ENCODE measurements at places on chromosomes 6 and 20. TPM values are rescaled to one million over a fixed set of nuclear protein-coding genes. Genes with fewer than 3 reads are reported as not detected.

ELOVL2 gene
- 0.76 TPM for total RNA-seq

LRRC73 gene
- total RNA-seq, result 0.09 TPM

DNA sequence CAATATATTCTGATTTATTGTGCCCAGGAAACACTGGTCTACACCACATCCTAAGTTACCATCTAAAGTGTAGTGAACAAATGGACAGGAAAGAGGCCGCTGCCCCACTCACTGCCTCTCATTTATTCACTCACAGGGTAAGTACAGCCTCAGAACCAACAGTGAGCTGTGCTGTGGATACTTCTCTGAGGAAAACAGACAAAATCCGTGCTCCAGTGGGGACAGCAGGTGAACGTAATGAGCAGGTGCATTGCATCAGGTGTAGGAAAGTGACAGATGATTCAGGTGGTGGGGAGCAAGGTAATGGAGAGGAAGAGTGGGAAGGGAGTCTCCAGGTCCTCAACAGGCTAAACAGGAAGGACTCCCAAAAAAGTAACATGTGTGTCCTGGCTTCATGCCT is 8.4 kb upstream of the ULBP2 start:
- no peak for DNase-seq

DNA sequence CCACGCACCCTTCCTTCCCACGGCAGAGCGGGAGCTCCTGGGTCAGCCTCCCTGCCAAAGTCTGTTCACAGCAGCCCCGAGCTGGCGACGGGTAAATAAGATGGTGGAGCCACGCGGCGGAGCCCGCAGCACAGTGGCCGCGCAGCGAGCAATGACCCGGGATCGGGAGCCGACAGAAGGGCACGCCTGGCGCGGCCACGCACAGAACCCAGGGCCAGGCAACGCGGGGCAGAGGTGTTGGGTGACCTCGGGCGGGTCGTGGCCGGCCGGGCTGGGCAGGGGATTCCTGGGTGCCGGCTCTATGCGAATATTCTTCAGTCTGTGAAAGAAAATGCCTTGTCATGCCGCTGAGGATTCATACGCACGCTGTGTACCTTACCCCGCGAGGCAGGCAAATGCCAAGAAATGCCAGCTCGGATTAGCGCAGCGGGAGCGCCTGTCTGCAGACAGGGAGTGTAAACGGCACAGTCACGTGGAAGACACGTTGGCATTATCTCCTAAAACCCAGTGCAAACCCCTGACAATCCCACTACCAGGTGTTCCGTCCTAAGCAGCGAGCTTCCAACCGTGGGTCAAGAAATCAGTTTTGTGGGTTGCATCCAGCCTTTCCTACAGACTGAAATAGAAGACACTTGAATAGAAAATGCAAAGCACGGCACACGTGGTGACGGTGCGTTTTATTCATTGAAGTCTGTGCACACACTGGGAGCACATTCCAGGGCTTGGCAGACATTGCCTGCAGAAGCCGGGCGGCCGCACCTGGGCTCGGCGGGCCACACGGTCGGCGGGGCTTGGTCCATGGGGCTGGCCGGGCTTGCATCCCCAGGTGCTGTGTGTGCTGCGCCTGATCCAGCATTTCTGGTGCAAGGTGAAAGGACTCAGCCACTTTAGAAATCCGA is 18.3 kb downstream of the CHRNA4 start:
- DNase-seq, result no peak

- no peak for DNase-seq
Observed at GRCh38 chr6:115485400-115485799, 575.3 kb downstream of the FRK start.

DNA sequence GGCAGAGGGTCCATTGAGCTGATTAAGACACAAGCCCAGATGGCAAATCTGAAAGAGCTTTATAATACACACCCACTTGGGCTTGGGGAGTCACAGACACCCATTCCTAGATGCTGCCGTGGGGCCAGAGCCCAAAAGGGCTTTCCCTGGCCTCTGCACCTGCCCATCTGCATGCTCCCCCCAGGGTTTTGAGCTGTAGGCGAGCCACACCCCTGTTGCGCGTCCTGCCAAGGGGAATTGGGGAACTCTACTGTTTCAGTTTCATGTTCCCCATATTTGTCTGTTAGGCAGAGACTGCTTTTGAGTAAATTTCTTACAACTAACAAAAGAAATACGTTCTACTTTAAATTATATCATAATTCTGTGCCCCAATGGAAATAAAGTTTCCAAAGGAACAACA is 52.9 kb upstream of the FNDC1 start:
- no peak for DNase-seq

All from thymus (tissue), 14 donors.